ENCODE measurements at places on chromosomes 13 and 19.
A peak's percentile ranks its signal among the peaks of the same experiment; 100 is the strongest.

- no peak for DNase-seq
These were observed 9.9 kb downstream of the APOC1 start for GRCh38 chr19:44924243-44924725.

DNA sequence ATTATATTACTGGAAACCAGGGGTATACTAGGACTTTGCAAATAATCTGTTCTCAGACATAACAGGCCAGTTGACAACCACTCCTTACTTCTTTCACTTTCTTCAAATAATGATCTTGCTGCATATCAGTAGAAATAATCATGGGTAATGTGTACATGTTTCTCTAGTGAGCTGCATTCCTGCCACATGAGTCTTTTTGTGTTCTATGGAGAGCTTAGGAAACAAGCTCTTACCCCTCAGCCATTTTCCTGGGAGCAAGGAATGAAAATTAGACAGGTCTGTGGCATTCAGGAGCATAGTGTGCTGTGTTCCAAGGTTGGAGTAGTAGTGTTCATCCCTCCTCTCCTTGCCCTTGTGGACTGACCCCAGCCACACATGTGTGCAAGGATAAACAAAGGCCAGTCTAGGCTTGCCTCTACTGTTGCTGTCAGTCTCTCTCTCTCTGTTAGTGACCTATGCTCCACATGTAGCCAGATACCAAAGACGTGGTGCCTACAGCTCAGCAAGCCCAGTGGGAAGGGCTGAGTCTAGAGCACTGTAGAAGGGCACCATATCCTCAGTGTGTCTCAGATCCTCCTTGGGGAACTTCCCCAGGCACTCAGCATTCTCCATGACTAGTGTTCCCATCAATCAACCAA, 11.5 kb upstream of the OXGR1 start:
- DNase-seq: no peak

DNA sequence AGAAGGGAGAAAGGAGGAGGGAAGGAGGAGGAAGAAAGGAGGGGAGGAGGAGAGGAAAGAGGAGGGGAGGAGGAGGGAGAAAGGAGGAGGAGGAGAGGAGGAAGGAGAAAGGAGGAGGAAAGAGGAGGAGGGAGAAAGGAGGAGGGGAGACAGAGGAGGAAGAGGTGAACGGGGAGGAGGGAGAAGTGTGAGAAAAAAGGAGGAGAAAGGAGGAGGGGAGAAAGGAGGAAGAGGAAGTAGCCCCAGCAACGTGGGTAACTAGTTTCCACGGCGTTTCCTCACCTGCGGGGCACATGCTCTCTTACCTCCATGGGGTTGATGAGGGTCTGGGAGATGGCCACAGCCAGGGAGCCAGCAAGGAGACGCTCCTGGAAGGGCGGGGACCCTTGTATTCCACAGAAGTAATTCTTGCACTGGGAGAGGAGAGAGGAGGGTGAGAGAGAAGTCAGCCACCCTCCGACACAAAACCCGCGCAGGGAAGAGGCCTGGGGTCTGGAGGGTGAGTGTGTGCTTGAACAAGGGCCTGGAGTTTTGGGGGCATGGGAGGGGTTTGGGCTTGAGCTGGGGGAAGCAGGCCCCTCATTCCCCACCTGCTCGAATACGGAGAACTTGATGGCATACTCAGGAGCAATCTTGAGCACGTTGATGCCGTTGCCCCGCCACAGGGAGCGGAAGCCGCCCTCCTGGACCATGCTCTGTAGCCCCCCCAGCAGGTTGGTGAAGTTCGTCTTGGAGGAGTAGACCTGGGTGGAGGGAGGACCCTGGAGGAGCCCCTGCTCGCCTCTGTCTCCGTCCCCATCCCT, 3.9 kb downstream of the SLC25A41 start:
- no peak for DNase-seq

GRCh38 chr13:113560645-113561416, 23.7 kb upstream of the TFDP1 start:
- no peak for DNase-seq

GRCh38 chr13:75771818-75772217, 135.7 kb downstream of the LMO7 start:
- no peak for DNase-seq

- DNase-seq: no peak
These were observed 36.7 kb downstream of the INTS6 start for GRCh38 chr13:51416107-51416506.

- no peak for DNase-seq
These were observed 18.0 kb upstream of the C1QTNF9B start for GRCh38 chr13:23915308-23915707.

- DNase-seq: no peak
These were observed 1.3 kb downstream of the FCGRT start for GRCh38 chr19:49513746-49514118.

GRCh38 chr19:3580156-3580934, 4.9 kb upstream of the GIPC3 start:
- no peak for DNase-seq

- DNase-seq: no peak
These were observed 175.2 kb downstream of the ENOX1 start for GRCh38 chr13:43611281-43612273.

GRCh38 chr19:42531313-42531712, 3.0 kb upstream of the CEACAM1 start:
- no peak for DNase-seq

GRCh38 chr13:62019858-62020257, 604.2 kb upstream of the PCDH20 start:
- DNase-seq: no peak

DNA sequence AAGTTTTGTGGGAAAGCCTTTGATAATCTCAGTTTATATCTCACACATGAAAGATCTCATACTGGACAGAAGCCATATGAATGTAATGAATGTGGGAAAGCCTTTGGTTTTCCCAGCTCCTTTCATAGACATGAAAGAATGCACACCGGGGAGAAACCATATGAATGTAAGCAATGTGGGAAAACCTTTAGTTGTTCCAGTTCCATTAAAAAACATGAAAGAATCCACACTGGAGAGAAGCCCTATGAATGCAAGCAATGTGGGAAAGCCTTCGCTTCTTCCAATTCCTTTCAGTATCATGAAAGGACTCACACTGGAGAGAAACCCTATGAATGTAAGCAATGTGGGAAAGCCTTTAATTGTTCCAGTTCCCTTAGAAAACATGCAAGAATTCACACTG, 54.8 kb downstream of the ZNF627 start:
- no peak for DNase-seq

DNA sequence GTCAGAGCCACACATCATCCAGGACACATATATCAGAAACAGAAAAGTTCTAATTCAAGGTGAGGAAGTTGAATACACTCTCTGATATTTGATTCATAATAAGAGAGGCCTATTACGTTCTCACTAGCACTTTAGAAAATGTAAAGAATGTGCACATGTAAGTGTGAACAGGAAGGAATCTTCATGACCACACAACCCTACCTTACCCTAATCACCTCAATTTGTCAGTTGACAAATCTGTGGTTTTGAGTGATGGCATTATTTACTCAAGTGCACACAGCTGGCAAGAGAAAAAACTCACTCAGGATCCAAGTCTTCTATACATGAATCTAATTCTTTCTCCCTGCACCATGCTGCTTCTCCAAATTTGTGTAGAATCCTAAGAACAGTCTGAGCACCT, 445.8 kb downstream of the SUCLA2 start:
- DNase-seq: no peak

GRCh38 chr19:37980419-37981170, 73.6 kb downstream of the SIPA1L3 start:
- no peak for DNase-seq

- no peak for DNase-seq
These were observed 12.0 kb downstream of the ZSWIM9 start for GRCh38 chr19:48182434-48182833.

DNA sequence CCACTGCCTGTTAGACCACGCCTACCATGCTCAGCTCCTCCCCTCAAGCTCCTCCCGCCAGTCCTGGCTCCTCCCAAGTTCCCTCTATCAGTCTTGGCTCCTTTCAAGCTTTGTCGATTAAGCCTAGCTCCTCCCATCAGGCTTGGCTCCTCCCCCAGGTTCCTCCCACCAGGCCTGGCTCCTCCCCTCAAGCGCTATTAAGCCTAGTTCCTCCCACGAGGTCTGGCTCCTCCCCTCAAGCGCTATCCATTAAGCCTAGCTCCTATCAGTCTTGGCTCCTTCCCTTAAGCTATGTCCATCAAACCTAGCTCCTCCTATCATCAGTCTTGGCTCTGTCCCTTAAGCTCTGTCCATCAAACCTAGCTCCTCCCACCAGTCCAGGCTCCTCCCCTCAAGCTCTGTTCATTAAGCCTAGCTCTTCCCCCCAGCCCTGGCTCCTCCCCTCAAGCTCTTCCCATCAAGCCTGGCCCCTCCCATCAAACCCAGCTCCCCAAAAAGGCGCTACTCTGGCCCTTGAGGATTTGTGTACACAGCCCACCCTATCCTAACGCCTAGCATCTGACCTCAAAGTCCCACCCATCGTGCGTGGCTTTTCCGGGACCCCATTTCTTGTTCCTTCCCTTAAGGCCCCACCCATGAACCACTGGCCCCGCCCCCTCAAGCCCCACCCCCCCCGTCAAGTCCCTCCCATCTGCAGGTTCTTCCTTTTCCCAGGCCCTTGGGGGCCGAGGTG, 10.0 kb downstream of the CAMSAP3 start:
- DNase-seq: peak; percentile 62

DNA sequence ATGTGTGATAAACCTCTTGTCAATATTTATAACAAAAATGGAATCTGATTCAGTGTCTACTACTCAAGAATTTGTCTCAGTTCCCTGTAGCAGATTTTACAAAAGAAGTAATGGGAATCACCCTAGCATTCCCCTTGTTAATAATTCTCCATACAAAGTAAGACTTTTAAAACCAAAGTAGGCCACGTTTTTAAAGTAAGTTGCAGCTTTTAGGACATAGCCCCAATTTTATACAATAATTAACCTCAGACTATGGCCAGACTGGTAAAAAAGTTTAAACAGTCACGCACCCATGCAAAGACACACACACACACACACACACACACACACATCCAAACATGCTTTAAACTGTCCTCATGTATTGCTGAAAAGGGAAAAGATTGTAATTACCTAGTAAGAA, 589.9 kb downstream of the PCDH9 start:
- DNase-seq: no peak

GRCh38 chr13:32409561-32410421, 18.1 kb downstream of the N4BP2L1 start:
- DNase-seq: no peak

DNA sequence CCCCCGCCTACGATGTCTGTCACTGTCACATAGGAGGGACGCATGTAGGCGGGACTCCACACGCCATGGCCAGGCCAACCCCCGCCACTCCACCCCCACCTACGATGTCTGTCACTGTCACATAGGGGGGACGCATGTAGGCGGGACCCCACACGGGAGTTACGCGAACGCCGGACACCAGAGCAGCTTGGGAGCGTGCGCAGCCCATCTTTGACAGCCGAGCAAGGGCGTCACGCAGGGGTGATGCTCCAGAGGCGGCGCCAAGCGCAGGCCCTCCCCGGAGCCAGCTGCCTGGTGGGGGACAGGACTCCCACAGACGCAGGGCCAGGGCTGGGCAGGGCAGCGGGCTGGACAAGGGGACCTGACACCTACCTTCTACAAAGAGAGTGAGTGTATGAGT, 20.0 kb downstream of the ZNF787 start:
- no peak for DNase-seq

DNA sequence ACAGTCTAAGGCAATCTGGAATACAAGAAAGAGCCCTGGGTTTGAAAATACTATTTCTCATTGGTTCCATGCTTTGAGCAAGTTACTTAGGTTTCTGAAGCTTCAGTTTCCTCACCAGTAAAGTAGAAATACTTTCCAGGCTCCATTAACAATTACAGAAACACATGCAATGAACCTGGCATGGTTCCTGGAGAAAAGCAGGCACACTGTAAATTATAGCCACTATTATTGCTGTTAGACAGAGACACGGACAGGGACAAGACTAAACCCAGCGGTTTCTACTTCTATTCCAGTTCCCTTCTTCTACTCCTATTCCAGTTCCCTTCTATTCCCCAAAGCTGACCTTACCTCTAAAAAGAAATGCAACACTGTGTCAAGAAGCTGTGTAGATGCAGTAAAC, 41.2 kb downstream of the MIPEP start:
- DNase-seq: no peak

GRCh38 chr13:24196593-24197197, 36.2 kb downstream of the SPATA13 start:
- no peak for DNase-seq

GRCh38 chr19:37505958-37506386, 767 bp upstream of the ZNF793 start:
- no peak for DNase-seq

DNA sequence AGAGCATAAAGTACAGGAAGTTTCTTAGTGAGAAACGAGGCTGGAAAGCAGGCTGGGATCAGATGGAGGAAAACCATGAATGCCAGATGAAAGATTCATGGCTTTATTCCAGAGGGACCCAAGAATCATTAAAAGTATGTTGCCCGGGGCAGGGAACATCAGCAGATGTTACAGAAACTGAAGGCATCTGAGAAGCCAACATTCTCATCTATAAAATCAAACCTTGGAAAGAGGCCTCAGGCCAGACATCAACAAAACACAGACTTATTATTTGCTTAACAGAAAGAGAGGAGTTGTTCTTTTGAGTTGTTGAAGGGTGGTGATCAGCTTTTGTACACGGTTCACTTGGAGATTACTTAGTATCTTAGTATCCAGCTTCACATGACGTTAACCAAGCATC, 543.6 kb downstream of the RFC3 start:
- no peak for DNase-seq

GRCh38 chr19:6663236-6664201, 6.4 kb downstream of the TNFSF14 start:
- DNase-seq: peak; percentile 68

GRCh38 chr19:8363803-8364771, at the start of gene ANGPTL4:
ANGPTL4 (plus strand) TSS chr19:8364155; CDS start chr19:8364322, 167 bp downstream.
- peak; percentile 80 for DNase-seq

DNA sequence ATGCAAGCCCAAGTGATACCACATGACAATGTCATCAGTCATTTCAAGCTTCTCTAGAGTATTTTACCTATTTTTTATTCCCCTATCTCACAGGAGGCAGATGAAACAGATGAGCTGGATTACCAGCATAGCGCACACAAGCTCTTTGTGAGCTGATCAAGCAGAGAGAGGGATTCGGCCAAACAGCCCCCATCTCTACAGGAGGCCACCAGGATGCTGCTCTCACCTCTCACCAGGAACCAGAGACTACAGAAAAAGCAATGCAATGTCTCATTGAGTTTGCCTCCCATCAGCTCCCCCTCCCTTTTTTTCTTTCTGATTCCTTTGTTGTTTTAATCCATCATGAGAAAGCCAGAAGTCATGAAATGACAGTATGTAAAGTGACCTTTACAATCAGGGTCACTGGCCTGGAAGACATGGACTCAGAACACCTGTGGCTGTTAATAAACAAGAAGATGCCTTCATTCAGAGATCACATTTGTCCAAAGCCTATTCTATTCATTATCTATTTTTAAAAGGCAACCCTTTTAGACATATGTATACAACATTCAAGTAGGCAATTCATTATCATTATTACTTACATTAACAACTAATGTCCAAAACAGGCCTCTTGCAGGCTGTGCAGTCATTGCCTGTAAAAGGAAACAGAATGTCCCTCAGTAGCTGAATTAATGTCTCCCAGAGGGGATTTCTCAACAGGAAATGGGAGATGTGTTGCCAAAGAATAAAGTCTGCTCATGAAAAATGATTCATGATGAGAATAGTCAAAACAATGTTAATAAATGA, 656.6 kb downstream of the TBC1D4 start:
- no peak for DNase-seq

All from stimulated activated CD4-positive, alpha-beta T cell treated with anti-CD3 and anti-CD28 coated beads, Interleukin-15, amount 100 ng/mL, for 24 hours (primary cell).